AG10803 (cell line): ENCODE measurements at places on chromosomes 3 and 15.

DNA sequence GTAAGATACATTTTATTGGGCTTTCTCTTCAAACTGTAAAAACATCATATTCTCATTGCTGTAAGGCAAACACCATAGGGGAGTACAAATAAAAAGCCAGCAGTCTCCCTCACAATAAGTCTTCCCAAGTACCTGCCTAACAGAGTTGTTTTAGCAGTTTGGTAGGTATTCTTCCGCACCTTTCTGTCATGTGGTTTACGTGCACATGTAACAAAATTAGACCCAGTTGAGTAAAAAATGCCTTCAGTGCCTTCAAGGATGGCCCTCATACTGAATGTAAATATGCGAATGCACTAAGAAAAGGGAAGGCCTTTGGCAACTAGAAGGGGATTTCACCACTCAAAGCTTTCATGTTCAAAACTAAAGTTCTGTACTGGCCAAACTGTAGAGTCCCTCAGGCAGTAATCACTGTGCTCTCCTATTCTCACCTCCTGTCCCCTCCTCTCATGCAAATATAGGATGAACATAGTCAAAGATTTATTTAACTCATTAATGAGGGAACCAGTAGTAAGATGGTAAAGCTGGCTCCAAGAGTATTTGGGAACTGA is 26.4 kb downstream of the USP3 start:
- DNase-seq: no peak

- peak; percentile 69 for DNase-seq
These were observed 130.5 kb upstream of the EIF1B start for GRCh38 chr3:40179016-40179415.

DNA sequence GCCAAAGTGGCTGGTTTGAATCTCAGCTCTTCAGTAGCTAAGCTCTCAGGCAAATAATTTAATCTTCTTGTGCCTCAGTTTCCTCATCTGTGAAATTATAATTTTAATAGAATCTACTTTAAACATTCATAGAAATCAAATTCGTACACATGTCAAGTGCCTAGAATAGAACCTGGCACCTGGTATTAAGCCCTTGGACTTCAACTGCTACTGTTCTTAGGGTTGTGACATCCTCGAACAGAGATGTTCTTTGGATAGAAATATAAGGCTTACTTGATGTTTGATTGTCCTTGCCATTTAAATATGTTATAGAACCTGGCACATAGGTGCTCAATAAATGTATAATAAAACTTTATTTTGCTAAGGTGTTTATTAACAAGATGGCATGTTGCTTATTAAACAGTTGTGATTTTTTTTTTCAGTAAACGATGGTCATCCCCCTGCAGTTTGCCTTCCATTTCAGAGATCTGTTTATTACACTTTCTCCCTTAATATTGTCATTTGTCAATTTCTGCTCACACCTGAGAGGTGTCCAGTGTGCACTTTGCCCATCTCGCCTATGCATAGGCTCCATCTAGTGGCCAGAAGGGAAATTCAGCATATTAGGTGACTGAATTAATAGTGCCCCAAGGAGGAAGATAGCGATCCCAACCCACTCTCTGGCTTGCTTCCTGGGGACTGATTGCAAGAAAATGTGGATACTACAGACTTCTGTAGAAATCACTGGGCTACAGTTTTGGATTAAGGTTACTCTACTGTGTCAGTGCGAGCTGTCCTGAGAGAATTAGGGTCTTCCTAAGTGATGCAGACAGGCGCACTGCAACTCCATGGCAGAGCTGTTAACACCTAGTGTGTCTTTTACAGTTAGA is 10.7 kb downstream of the IGF1R start:
- peak; percentile 64 for DNase-seq

DNA sequence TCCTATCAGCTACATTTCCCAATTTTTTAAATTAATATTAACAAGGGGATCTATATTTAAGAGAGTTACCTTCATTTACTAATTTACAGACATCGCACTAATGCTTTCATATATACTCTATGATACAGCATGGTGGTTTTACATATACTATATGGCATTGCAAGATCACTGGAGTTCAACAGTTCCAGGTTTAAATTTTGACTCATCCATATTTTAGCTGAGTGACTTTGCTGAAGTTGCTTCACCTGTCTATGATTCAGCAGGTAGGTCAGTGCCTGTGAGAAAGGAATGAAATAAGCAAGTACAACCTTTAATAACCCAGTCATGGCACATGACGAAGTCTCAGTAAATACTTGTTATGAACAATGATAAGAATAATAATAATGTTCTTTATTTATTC is 211.1 kb downstream of the P3H2 start:
- DNase-seq: no peak

DNA sequence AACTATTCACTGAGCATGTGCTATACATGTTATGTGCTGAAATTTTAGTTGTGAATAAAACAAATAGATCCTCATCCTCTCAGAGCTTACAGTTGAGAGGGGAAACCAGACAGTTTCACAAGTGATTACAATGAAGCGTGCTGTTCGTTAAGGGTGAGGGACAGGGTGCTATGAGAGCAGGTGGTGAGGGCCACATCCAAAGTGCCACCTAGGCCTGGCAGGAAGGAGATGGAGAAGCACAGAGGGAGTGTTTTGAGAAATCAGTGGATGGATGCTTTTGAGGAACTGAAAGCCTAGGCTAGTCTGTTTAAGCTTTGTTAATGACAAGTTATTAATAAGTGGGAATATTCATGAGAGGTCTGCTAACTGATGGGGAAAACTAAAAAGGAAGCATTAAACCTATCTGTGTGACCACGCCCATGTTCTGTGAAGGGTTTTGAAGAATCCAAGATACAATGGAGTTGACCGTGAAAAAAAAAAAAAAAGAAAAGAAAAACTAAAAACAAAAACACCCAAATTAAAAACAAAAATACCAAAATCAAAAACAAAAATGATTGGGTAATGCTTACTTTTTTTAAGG is 7.3 kb downstream of the MCTP2 start:
- no peak for DNase-seq

DNA sequence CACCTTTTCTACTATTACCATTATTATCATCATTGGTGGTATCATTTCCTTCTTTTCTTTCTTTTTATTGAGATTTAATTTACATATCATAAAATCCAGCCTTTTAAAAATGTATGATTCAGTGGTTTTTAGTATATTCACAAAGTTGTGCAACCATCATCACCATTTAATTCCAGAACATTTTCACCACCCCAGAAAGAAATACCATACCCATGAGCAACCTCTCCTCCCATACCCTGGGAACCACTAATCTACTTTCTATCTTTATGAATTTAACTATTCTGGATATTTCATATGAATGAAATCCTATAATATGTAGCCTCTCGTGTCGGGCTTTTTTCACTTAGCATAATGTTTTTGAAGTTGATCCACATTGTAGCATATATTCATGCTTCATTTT is 29.1 kb downstream of the AAGAB start:
- DNase-seq: peak; percentile 79

- DNase-seq: no peak
These were observed 18.2 kb downstream of the SLC9A9 start for GRCh38 chr3:143830063-143830462.

DNA sequence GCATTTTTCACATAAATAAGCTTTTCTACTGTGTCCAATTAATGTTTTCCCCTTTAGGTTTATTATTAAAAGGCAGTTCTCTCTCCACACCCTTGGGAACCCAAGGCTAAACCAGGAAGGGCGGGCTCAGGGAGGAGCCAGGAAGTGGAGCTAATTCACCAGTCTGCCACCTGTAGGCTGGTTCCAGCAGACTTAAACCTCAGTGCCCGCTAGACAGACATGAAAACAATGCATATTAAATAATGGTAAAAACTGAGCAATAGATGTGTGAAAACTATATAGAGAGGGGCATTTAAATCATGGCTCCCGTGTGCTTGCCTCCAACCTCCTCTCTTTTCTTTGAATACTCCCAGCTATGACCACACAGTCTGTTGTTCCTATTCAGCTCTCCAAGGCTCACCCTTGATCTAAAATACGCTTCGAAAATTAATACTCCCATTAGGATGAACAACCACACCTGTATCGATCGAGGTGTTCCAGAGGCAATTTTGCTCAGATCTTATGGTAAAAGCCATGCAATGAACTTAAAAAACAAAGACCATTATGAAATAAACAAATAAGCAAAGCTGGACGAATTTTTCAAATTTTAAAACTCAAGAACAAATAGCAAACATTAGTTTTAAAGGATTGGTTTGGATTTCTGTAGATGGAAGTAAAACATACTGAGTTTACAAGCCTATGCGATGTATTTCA is 253.3 kb downstream of the TJP1 start:
- no peak for DNase-seq
